Keratinocyte (primary cell): ENCODE measurements at places on chromosomes 3 and 15. TPM values are rescaled to one million over a fixed set of nuclear protein-coding genes. Genes with fewer than 3 reads are reported as not detected.

Gene SAMD7
- not detected in 3 replicates for polyA plus RNA-seq

Gene MESP1
- 0.05 TPM in 1 of 3 replicates, not detected in the others for polyA plus RNA-seq

Gene PARP15
- polyA plus RNA-seq: 0.25 to 0.33 TPM (median 0.33 TPM) in 3 replicates

Gene CLCN2
- 3.1 to 3.3 TPM (median 3.2 TPM) in 3 replicates for polyA plus RNA-seq

Gene PEX5L
- polyA plus RNA-seq: 0.54 to 0.92 TPM (median 0.68 TPM) in 3 replicates

Gene TRH
- not detected in 3 replicates for polyA plus RNA-seq

Gene PTX3
- polyA plus RNA-seq: 0.13 to 0.16 TPM (median 0.14 TPM) in 3 replicates

Gene SEC11A
- 110 to 195 TPM (median 115 TPM) in 3 replicates for polyA plus RNA-seq
